ENCODE measurements at places on chromosomes 7 and 10. TPM values are rescaled to one million over a fixed set of nuclear protein-coding genes. Genes with fewer than 3 reads are reported as not detected.

GRCh38 chr7:122748195-122748594 is 45.5 kb upstream of the RNF148 start:
- H3K36me3 ChIP-seq: no peaks in the 10 kb centered on the region
- H3K27ac ChIP-seq: no peak overlapping the region
- H3K27me3 ChIP-seq: no peaks in the 10 kb centered on the region
- H3K4me3 ChIP-seq: no peak overlapping the region
- H3K4me1 ChIP-seq: no peaks in the 10 kb centered on the region

DNA sequence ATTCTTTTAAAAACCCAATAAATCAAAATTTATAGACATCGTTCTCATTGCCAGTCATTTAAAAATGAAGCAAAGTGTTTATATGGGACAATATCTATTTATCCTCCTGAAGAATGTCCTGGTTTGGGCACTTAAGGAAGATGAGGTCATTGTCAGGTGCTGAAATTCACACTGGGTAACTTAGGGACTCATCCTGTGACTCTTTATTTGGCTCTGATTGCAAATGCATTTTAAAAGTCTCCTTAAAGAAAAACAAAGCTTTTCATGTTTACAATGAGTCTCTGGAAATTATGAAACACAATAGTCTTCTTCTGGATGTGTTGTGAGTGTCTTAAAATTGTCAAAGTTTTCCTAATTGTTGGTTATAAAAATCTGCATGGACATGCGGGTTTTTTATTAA is 69.5 kb upstream of the GPR158 start:
- H3K4me3 ChIP-seq: no peak overlapping the region
- H3K36me3 ChIP-seq: no peaks in the 10 kb centered on the region
- no peaks in the 10 kb centered on the region for H3K4me1 ChIP-seq
- DNase-seq: no peak

GHRHR gene
- total RNA-seq: not detected

DNA sequence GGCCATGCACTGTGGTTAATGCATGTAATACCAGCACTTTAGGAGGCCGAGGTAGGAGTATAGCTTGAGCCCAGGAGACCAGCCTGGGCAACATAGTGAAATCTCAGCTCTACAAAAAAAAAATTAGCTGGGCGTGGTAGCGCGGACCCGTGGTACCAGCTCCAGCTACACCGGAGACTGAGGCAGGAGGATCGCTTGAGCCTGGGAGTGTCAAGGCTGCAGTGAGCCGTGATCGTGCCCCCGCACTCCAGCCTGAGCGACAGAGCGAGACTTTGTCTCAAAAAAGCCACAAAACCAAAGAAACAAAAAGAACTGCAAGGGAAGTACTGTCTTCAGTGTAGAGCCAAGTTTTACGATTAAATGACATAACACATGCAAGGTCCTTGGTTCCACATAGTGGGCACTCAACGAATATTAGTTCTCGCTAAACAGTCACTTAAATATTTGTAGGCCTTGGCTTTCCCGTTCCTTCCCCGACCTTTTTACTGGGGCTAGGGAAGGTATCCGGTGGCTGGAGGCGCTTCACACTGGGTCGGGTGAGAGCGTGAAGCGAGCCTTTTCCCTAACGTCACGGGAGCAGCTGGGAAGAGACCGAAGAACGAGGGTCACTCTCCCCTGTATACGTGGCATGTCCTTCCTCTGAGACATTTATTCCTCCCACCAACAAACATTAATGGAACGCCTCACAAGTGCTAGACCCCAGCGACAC is 993 bp upstream of the SND1 start:
- H3K27me3 ChIP-seq: no peaks in the 10 kb centered on the region
- H3K4me3 ChIP-seq: peak overlapping the region; percentile 98
- H3K36me3 ChIP-seq: no peaks in the 10 kb centered on the region
- DNase-seq: no peak
- H3K4me1 ChIP-seq: no peaks in the 10 kb centered on the region

DNA sequence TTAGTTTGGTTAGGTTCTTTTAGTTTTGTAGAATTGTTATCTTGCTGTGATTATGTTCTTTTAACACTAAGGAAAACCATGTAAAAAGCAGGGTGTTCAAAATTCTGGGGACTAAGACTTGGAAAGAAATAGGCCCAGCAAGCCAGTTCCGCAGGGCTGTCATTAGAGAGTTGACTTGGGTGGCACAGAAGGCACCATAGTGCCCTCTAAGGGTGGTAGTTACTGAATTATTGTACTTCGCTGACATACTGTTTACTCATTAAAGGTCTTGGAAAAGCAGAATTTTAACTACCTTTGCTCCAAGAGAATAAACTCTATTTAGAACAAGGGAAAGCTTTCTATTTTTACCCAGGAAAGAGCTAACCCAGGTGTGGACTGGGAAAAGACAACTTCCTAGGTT is 86.5 kb downstream of the OTUD1 start:
- no peaks in the 10 kb centered on the region for H3K36me3 ChIP-seq
- no peak for DNase-seq
- no peak overlapping the region for H3K4me3 ChIP-seq
- no peak overlapping the region for H3K27ac ChIP-seq
- no peaks in the 10 kb centered on the region for H3K27me3 ChIP-seq

GRCh38 chr7:4702961-4703512 is 20.9 kb downstream of the FOXK1 start:
- H3K4me1 ChIP-seq: peaks cover 3% of the 10 kb centered on the region
- H3K27ac ChIP-seq: no peak overlapping the region
- no peaks in the 10 kb centered on the region for H3K36me3 ChIP-seq
- no peaks in the 10 kb centered on the region for H3K27me3 ChIP-seq

DNA sequence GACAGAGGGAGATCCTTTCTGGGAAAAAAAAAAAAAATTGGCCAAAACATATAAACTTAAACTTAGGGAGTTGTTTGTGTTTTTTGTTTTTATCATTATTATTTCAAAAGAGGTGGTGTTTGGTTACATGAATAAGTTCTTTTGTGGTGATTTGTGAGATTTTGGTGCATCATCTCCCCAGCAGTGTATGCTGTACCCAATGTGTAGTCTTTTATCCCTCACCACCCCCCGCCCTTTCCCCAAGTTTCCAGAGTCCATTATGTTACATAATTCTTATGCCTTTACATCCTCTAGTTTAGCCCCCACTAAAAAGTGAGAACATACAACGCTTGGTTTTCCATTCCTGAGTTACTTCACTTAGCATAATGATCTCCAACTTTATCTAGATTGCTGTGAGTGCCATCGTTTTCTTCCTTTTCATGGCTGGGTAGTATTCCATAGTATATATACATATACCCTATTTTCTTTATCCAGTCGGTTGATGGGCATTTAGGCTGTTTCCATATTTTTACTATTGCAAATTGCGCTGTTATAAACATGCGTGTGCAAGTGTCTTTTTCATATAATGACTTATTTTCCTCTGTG is 148.1 kb upstream of the ZNF92 start:
- H3K4me3 ChIP-seq: no peak overlapping the region
- no peak overlapping the region for H3K27ac ChIP-seq
- H3K27me3 ChIP-seq: no peaks in the 10 kb centered on the region
- H3K36me3 ChIP-seq: no peaks in the 10 kb centered on the region

GRCh38 chr7:44061645-44062179 is 3.7 kb downstream of the PGAM2 start:
- H3K27ac ChIP-seq: no peak overlapping the region
- no peaks in the 10 kb centered on the region for H3K27me3 ChIP-seq
- DNase-seq: peak; percentile 30
- no peaks in the 10 kb centered on the region for H3K4me1 ChIP-seq
- peaks cover 35% of the 10 kb centered on the region for H3K36me3 ChIP-seq

- DNase-seq: no peak
- no peaks in the 10 kb centered on the region for H3K4me1 ChIP-seq
- no peak overlapping the region for H3K4me3 ChIP-seq
- H3K27ac ChIP-seq: no peak overlapping the region
Measured at GRCh38 chr7:37234334-37234733, 214.3 kb downstream of the ELMO1 start.

GRCh38 chr10:96271016-96271815 is at the start of gene BLNK:
Gene BLNK, minus strand, starts transcription at chr10:96271569. Its CDS starts 171 bp downstream, at chr10:96271398.
- H3K4me1 ChIP-seq: no peaks in the 10 kb centered on the region
- H3K27me3 ChIP-seq: no peaks in the 10 kb centered on the region
- peak within 1 kb of the TSS; percentile 62 for H3K4me3 ChIP-seq
- peak; percentile 72 for DNase-seq
- peak within 1 kb of the TSS; percentile 89 for H3K27ac ChIP-seq
- H3K36me3 ChIP-seq: no peaks in the 10 kb centered on the region

GRCh38 chr7:32222251-32222900 is 152.2 kb upstream of the PDE1C start:
- no peak overlapping the region for H3K27ac ChIP-seq
- H3K4me3 ChIP-seq: no peak overlapping the region
- no peaks in the 10 kb centered on the region for H3K4me1 ChIP-seq
- no peaks in the 10 kb centered on the region for H3K36me3 ChIP-seq
- no peaks in the 10 kb centered on the region for H3K27me3 ChIP-seq
- DNase-seq: no peak

JAKMIP3 gene
- 0.19 TPM for total RNA-seq

GRCh38 chr7:108093851-108094331 is 36.3 kb downstream of the LAMB4 start:
- H3K27me3 ChIP-seq: no peaks in the 10 kb centered on the region
- H3K36me3 ChIP-seq: no peaks in the 10 kb centered on the region
- H3K4me3 ChIP-seq: no peak overlapping the region
- H3K27ac ChIP-seq: no peak overlapping the region
- no peak for DNase-seq
- H3K4me1 ChIP-seq: no peaks in the 10 kb centered on the region

DNA sequence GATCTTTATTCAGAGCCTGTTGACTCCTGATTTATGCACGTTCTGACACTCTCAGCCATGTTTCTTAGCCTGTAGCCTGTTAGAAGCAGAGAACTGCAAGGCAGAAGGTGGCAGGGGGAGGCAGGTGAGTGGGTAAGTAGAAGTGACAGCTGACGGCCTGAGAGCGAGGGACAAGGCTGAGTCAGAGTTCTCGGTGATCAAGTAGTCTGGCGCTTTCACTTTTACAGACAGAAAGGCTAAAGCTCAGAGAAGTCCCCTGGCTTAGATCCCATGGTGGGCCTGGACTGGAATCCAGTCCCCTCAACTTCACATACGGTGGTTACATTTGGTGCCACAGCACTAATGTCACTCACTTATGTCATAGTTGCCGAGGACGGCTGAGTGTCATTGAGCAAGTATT is 139.0 kb downstream of the TACC2 start:
- no peaks in the 10 kb centered on the region for H3K4me1 ChIP-seq
- no peak overlapping the region for H3K4me3 ChIP-seq
- H3K27ac ChIP-seq: no peak overlapping the region
- no peaks in the 10 kb centered on the region for H3K27me3 ChIP-seq

KAZALD1 gene
- 0.22 TPM for total RNA-seq

DNA sequence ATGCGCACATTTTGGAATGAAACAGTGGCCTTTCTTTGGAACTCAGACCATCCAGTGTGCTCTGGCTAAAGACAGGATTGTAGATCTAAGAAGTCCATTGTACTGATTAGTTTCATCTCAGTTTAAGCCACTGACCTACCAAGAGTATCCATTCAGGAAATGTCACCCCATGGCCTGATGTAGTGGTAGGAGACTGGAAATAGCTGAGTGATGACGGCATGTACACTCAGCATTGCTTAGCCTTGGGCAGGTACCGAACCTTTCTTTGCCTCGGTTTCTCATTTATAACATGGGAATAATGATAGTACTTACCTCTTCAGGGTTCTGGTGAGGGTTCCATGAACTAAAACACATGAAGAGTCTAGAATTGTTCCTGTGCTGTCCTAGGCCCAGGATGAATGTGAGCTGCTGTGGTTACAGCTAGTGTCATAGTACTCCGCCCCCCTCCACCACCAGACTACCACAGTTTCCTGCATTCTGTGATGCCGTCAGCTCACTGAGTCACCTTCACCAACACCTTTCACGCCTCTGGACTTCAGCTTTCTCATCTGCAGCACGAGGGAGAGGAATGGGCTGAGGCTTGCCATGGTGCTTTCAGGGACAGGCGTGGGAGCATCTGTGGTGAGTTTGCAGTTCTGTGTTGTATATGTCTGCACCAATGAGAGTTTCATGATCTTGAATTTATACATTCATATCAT is 484.0 kb upstream of the GALNT17 start:
- H3K27me3 ChIP-seq: no peaks in the 10 kb centered on the region
- no peak for DNase-seq
- H3K4me1 ChIP-seq: no peaks in the 10 kb centered on the region
- H3K36me3 ChIP-seq: no peaks in the 10 kb centered on the region

DNA sequence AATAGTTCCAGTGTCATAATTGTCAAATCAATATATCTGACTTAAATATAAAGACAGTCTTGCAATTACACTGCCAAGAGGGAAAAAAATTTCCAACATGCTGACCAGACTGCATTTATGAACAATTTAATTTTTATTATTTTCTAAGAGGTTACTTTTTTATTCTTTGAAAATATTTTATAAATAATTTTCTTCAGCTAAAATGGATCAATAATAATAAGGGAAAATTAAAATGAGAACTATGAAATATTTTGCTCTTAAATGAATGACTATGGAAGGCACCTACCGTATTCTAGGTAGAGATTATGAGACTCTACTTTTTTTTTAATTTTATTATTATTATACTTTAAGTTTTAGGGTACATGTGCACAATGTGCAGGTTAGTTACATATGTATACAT is 1032.5 kb upstream of the LRRN3 start:
- no peaks in the 10 kb centered on the region for H3K4me1 ChIP-seq
- no peaks in the 10 kb centered on the region for H3K27me3 ChIP-seq
- DNase-seq: no peak
- H3K27ac ChIP-seq: no peak overlapping the region
- no peak overlapping the region for H3K4me3 ChIP-seq
- no peaks in the 10 kb centered on the region for H3K36me3 ChIP-seq

DNA sequence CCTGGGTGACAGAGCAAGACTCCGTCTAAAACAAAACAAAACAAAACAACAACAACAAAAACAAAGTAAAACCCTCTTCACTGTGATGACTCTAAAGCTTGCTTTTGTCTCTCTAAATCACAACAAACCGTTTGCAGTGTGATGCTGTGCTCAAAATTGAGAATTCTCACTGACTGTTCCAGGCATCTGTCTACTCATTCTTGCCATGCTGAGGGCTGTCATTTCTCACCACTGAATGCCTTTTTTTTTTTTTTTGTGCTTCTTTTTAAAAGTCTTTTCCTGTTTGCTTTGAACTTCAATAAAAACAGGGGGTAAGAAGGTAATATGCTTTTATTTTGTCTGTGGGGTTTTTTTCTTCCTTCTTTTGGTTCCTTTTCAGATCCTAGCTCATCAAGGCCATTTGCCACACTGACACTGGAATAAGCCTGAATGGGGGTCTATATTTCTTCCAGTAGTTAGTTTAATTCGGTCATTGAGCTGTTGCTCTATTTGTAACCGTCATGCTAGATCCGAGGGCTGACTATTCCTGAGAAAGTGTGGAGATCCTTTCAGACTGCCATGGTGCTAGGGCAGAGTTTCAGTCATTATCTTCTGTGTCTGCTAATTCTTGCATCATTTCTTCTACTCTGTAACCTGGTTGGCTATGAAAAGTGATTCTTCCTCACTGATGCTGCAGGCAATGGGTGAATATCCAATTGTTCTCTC is 10.6 kb downstream of the FAS start:
- no peak overlapping the region for H3K27ac ChIP-seq
- no peaks in the 10 kb centered on the region for H3K4me1 ChIP-seq
- no peaks in the 10 kb centered on the region for H3K27me3 ChIP-seq
- H3K36me3 ChIP-seq: no peaks in the 10 kb centered on the region
- H3K4me3 ChIP-seq: no peak overlapping the region

All from right lobe of liver (tissue), 6 donors.